ENCODE measurements at places on chromosomes 11 and 22.
A peak's percentile ranks its signal among the peaks of the same experiment; 100 is the strongest.

DNA sequence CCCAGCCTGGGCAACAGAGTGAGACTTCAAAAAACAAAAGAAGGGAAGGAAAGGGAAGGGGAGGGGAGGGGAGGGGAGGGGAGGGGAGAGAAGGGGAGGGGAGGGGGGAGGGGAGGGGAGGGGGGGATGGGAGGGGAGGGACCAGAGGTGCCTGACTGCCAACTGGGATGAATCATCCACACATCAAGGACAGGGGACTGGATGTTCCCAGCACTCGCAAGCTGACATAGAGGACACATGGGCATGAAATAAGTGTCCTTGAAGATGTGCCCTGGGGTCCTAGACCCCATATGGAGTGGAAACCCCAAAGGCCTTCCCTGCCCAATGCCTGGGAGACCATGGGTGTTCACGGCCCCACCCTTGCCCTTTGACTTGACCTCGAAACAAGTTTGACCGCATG lies 19.8 kb downstream of the TST start:
- DNase-seq: no peak

DNA sequence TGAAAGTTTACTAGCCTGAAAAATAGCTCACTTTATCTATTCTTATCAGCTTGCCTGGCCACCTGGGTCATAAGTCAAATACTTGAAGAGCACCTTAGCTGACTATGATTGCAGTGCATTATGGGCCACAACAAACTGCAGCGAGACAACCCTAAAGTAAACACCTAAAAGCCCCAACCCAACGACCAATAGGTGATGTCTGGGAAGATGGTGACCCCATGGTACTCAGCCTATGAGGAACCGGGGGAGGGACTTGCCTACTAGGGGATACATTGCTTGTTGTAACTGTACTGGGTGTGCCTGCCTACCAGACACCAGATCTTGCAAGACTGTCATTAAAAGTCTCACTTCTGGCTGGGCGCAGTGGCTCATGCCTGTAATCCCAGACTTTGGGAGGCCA lies 35.6 kb upstream of the APOBEC3A start:
- no peak for DNase-seq

GRCh38 chr11:40338739-40339138 lies 1120.7 kb downstream of the LRRC4C start:
- DNase-seq: no peak

- DNase-seq: no peak
Measured at GRCh38 chr22:49884503-49885260, 31.0 kb downstream of the ZBED4 start.

DNA sequence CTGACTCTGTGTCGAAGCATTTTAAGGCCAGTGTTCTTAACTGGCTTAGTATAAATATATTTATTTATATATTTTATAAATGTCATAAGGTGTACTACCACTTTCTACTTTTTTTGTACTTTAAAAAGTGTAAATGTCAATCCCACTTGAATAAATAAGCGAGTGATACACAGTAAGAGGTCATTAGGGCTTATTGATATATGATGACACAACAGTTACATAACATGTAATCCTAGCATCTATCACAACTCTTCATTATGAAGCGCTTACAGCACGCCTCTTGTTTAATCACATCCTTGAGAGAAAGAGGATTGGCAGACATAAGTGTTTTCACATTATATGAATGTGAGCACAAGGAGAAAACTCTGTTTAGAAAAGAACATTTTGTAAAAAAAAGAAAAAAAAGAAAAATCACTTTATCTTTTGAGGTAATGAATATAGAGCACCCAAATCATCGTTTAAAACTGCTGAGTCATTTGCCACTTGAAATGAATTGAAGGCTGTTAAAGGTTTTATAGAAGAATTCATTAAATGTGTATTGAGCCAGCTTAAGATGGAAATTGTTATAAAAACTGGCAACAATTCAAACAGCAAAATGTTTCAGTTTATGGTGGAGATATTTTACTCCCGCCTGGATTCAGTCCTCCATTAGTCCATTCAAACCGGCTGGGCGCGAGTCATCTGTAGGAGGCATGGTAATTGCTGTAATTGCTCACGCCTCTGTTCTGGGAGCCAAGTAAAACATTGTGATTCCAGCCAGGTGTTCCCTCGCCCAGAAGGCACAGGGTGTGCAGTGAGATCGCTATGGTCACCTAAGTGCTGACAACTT lies 627.3 kb upstream of the KIRREL3 start:
- DNase-seq: no peak

DNA sequence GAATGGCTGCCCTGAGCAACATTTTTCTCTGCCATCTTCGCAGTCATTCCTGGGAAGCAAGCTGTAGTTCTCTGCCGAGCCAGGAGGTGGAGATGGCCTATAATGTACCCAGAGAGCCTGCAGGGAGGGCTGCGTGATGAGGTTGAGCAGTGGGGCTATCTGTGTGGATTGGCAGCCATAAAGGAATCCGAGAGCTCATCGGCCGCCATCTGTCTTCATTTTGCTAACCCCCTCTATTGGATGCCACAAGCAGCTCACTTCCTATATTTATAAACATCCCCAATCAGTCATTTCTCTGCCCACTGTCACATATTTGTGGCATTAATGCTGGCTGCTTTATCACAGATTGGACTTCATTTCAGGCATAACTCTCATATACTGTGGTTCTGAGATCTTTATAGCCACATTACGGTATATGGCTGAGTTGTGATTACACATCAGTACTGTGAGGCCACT lies 209.5 kb downstream of the NTM start:
- no peak for DNase-seq

DNA sequence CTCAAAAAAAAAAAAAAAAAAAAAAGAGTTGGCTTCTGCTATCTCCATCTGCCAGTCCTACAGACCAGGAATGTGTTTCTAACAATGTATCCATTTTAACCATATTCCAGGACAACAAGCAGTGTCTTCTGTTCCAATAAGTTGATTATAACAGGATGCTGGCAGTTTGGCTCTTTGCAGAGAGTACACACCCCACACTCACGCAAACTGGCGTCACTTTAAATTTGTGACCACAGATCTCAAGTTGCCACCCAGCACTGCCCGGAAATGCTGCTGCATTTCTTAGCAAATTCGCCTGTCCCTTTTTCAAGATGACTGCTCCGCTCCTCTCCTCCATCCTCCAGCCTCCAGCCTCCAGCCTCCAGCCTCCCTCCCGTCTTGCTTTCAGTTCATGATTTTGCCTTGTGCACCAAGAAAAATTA lies 44.3 kb downstream of the SCGB1A1 start:
- DNase-seq: no peak

- peak; percentile 83 for DNase-seq
Measured at GRCh38 chr11:2888266-2888968, 2.8 kb upstream of the CDKN1C start.

DNA sequence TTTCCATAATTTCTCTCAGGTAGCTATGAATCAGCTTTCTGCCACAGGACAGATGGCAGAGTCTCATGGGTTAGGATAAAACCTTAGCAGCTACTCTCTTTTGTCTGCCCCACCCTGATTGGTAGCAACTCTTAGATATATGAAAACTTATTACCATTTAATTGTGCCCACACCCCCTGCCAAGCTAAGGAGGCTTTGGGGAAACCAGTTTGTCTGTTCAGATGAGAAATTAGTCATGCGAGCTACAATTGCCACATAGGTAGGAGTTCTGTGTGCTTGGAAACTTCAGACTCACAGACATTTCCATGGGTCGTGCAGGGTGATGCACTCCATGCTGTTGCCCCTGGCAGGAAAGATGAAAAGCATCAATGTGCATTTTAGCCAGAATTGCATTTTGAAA lies 39.9 kb downstream of the CD44 start:
- DNase-seq: no peak

GRCh38 chr11:117724104-117724503 lies 72.9 kb downstream of the DSCAML1 start:
- DNase-seq: no peak

DNA sequence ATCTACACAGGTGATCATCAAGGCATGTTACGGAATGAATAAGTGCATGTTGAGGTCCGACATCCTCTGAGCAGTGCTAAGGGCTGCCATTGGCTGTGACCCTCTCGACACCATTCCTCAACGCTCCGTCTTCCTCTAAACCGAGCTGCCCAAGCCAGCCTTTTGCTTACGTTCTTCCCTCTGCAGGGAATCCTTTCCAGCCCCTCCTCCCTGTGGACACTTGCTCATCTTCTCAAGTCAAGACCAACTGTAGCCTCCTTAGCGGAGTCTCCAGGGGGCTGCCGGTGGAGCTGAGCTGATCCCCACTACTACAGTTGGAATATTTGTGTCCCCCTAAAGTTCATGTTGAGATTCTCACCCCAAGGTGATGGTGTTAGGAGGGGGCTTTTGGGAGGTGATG lies 781.0 kb downstream of the TBC1D22A start:
- no peak for DNase-seq

- no peak for DNase-seq
Measured at GRCh38 chr22:42716649-42717127, 4.0 kb downstream of the A4GALT start.

- no peak for DNase-seq
Measured at GRCh38 chr11:292211-293121, 3.5 kb downstream of the PGGHG start.

GRCh38 chr11:66133216-66133775 lies 63.2 kb downstream of the PACS1 start:
- no peak for DNase-seq

- no peak for DNase-seq
Measured at GRCh38 chr11:33016654-33017053, 976 bp downstream of the DEPDC7 start.

DNA sequence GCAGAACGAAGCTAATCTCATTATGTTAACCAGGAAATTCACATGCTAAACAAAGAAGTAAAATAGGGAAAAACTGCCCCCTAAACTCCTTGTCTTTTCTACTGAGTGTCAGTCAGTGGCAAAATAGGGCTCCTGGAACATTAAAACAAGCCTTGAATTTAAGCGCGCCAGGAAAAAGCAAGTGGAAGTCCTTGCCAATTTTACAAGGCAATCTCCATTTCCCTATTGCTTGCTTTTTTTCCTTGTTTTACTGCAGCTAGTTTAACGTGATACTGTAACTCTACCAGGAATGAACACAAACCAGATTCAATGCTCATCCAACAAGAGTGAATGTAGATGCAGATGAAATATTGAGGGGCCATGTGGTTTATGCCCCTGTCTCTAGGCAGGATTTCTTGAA lies 28.1 kb upstream of the KIRREL3 start:
- no peak for DNase-seq

GRCh38 chr11:72932132-72932570 lies 117.9 kb downstream of the ATG16L2 start:
- no peak for DNase-seq

DNA sequence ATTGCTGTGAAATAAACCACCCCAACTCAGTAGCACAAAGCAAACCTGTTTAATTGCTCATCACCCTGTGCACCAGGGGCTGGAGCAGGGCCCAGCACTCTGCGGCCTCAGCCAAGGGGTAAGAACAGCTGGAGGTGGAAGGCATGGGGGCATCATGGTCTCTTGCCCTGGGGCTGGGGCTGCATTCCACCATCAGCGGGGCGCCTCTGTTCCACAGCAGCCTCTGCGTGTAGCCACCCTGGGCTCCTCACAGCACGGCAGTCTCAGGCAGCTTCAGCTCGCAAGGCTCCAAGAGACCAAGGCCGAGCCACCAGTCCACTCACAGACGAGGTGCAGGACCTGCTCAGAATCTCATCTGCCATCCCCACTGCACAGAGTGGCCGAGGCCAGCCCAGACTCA lies 630.7 kb downstream of the TBC1D22A start:
- DNase-seq: no peak

GRCh38 chr11:125163431-125164063 lies 1.0 kb upstream of the PKNOX2 start:
- no peak for DNase-seq

GRCh38 chr11:132911186-132911585 lies 621.1 kb downstream of the OPCML start:
- DNase-seq: no peak

- DNase-seq: no peak
Measured at GRCh38 chr11:86247608-86248007, 3.1 kb downstream of the EED start.

GRCh38 chr11:46508360-46508759 lies 85.5 kb downstream of the AMBRA1 start:
- DNase-seq: no peak

DNA sequence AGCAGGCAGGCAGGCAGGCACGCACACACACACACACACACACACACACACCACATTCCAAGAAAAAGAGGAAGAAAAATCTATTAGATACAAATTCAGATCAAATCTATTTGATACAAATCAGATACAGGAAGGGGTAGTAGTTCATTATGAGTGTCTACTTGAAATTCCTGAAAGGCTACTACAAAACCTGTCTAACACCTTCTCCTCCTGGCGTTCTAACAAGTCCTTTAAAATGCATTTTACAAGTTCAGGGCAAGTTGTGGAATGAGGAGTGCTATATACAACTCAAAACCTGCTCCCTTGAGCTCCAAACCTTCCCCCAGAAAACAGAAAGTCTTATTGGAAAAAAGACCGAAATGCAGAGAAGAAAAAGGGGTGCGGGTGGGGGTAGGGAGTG lies 476 bp downstream of the ARHGAP32 start:
- no peak for DNase-seq

- DNase-seq: no peak
Measured at GRCh38 chr22:49535126-49535525, 292.5 kb downstream of the BRD1 start.

DNA sequence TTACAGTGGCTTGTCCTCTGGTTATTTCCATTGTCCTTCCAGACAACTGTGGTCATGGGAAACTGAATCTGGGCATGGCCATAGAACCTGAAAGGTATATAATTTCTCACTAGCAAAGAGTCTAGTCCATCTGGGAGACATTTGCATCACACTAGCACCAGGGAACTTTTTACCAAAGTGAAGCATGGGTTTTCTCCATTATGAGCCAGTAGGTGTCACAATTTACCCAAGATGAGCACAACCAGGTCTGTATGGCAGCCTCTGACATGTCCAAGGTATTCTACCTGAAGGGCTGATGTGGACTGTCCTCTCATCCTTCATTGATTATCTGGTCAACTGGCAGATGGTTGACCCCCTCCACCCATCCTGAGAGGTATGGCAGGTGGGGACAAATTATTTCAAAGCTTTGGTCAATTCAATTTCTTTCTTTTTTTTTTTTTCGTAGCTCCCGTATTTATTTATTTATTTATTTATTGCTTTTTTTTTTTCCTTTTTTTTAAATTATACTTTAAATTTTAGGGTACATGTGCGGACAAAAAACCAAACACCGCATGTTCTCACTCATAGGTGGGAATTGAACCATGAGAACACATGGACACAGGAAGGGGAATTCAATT lies 425.9 kb downstream of the TMEM135 start:
- no peak for DNase-seq

DNA sequence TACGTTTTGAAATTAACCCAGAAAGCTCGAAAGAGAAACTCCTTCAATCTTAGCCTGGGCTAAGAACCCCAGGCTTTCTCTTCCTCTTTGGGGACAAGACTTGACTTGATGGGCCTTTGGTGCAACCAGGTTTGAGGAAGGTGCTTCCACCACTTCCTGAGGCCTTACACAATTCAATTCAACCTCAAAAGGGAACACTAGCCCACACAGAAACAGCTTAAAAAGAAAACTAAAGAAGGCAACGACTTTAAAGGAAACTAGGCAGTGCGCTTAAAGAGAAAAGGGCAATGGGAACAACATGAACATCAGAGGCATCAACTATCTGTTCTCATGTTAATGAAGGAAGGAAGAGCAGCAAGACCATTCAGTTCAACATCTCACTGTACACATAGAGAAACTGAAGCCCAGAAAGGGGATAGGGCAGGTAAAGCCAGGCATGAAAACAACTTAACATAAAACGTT lies 24.8 kb downstream of the PAK1 start:
- no peak for DNase-seq

- DNase-seq: no peak
Measured at GRCh38 chr22:42080287-42080686, 787 bp downstream of the SMDT1 start.

All from stimulated activated CD8-positive, alpha-beta memory T cell treated with anti-CD3 and anti-CD28 coated beads, Interleukin-7, amount 100 ng/mL, for 1 hour (primary cell).